Right kidney (tissue), 9 donors: ENCODE measurements at places on chromosomes 3 and 15.

DNA sequence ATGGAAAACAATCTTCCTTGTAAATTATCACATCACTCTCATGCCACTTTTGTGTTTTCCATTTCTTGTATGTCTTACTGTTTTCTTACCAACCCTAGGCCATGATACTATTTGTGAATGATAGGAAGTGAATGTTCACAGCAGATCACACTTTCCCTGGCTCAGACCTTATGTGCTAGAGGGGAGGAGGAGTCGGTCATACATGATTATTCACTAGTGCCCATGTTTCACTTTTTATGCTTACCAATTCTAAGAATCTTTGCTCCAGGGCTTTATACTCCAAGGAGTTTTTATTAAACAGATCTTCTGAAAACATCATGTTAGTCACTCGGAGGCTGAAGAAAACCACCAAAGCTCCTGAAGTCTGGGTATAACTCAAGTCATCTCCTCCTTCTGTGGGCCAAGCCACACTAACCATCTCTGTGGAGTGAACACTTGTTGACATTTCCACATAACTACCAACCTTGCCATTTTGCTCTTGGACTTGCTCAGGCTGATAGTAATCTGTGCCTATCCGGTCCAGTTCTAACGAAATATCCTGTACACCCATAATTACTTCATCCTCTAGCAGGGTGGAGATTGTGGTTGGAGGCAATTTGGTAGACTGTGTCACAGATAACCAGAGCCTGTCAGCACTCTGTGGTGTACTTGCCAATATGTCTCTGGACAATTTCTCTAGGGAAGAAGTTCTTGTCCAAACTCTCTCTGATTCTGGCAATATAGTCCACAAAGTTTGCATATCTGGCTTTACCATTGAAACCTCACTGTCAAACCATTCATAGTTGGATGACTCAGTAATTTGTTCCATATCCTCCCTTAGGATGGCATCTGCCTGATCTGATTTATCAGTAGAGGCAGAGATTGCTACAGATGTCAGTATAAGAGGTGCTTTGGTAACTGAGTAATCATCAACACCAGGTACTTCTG is 76.8 kb downstream of the IMPG2 start:
- no peak for DNase-seq

DNA sequence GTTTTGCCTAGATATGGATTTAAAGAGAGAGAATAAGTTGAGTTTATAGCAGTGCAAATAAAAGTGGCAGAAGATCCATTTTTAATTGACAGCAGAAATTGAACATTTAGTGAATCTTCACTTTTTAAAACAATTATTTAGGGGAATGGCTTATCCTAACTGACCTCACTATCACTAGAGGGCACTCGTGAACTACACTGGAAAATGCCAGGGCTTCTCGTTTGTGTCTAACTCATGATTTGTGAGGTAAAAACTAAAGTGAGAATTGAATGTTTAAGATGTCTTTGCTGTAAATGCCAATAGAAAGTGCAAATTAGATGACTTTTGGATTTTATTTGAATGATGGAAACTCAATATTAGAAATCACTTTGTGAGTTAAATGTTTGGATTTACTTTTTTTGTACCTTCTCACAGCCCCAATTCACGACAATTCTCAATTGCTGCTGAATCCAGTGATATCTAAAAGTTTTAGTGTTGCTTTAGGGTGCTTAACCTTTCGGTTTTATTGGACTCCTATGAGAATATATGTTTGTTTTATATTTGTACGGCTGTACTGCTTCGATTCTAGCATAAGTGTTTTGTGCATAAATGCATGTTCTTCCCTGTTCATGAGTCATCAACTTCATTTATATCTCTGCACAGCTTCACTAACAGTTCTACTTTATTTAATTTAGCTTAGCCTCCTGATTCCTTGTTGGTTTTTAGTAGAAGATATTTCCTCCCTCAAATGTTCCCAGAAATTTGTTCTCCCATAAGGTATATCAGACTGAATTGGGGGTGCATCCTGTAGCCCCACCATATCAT is 462.1 kb downstream of the MFSD1 start:
- no peak for DNase-seq

GRCh38 chr15:86725628-86726027 is 646.0 kb downstream of the AGBL1 start:
- no peak for DNase-seq

- no peak for DNase-seq
Observed at GRCh38 chr3:147200545-147200944, 205.8 kb downstream of the ZIC4 start.

DNA sequence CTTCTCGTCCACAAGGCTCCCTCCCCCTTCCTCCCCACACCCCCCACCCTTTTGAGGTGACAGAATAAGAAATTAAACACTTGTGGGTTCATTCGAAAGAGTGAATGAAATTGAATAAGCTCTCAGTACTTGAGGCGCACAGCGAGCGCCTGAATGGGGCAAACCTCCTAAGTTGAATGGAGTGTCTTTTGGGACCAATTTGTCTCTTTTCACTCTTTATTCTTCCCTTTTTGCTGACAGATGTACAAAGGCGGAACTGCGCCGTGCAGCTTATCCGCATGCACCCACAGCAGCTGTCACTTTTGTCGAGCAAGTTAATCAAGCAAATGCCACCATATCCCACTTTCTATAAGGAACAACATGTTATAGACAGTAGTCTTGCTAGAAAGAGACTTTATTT is 47.9 kb upstream of the FEZF2 start:
- DNase-seq: no peak

GRCh38 chr3:47266709-47267489 is 15.7 kb downstream of the KIF9 start:
- no peak for DNase-seq

DNA sequence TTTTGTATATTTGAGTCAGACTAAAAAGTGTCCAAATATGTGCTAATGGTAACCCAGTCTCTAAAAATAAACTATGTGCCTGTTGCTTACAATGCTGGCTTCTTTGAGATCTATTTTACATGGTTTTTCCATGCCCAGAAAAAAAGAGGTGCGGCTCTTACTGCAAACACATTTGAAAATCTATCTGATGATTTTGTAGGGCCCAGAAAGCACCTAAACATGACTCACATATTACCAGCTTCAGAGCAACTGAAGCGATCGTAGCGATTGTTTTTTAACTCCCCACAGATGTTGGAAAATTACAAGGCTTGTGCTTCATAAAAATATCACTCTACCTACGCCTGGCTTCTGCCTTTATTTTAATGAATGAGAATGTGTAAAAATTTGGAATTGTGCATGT is 53.5 kb downstream of the SUCNR1 start:
- no peak for DNase-seq
